ENCODE measurements at places on chromosomes 7 and 10.

GRCh38 chr10:36450380-36450779, 675.0 kb upstream of the ANKRD30A start:
- DNase-seq: peak; percentile 53

GRCh38 chr10:113613977-113614690, 49.7 kb downstream of the NRAP start:
- no peak for DNase-seq

GRCh38 chr7:152344253-152344652, 91.5 kb downstream of the KMT2C start:
- DNase-seq: peak; percentile 6

- DNase-seq: peak; percentile 92
Observed at GRCh38 chr10:119521443-119522204, 20.9 kb downstream of the RGS10 start.

GRCh38 chr7:9870674-9871073, 1103.0 kb upstream of the PHF14 start:
- no peak for DNase-seq

GRCh38 chr7:1426474-1426873, 32.8 kb downstream of the MICALL2 start:
- DNase-seq: no peak

- no peak for DNase-seq
Observed at GRCh38 chr7:155974186-155974897, 162.1 kb upstream of the SHH start.

- no peak for DNase-seq
Observed at GRCh38 chr10:12547301-12547771, 198.0 kb downstream of the CAMK1D start.

DNA sequence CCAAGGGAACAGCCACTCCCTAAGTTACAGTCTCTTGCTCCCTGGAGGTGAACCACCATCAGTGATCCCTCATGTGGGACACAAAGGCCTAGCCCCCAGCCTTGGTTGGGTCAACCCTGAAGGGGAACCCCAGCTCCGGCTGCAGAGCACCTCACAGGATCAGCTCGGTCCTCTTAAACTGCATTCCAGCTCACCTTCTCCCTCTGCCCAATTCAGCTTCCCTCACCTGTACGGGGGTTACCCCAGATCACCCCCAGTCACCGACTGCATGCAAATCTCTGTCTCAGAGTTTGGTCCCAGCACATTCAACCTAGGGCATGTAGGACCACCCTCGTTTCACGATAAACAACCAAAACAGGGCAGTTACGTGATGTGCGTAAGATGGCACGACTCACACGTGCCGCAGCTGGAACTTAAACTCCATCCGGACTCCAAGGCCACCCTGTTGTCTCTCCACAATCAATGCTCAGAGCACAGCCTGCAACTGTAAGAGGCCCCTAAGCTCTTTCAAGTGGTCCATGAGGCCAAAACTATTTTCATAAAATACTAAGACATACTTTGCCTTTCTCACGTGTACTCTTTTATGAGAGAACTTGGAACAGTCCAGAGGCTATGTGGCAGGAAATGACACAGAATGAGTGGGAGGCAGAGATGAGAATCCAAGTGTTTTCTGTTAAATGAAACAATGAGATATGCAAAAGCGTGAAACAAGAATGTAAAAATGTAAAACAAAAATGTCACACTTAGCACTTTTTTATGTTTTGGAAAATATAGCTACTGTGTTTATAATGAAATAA, 285.2 kb downstream of the PTPRN2 start:
- no peak for DNase-seq

DNA sequence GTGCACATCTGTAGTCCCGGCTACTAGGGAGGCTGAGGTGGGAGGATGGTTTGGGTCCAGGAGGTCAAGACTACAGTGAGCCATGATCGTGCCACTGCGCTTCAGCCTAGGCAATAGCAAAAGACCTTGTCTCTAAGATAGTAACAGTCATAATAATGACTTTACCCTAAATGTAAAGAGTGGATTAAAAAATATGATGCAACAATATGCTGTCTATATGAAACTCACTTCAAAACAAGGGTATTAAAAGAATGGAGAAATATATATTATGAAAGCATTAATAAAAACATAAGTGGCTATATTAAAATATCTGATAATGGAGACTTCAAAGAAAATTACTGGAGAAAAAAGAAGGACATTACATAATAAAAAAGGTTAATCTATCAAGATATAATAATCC, 5.7 kb downstream of the GNA12 start:
- no peak for DNase-seq

- peak; percentile 32 for DNase-seq
Observed at GRCh38 chr7:149670288-149670687, 103.1 kb downstream of the ZNF467 start.

DNA sequence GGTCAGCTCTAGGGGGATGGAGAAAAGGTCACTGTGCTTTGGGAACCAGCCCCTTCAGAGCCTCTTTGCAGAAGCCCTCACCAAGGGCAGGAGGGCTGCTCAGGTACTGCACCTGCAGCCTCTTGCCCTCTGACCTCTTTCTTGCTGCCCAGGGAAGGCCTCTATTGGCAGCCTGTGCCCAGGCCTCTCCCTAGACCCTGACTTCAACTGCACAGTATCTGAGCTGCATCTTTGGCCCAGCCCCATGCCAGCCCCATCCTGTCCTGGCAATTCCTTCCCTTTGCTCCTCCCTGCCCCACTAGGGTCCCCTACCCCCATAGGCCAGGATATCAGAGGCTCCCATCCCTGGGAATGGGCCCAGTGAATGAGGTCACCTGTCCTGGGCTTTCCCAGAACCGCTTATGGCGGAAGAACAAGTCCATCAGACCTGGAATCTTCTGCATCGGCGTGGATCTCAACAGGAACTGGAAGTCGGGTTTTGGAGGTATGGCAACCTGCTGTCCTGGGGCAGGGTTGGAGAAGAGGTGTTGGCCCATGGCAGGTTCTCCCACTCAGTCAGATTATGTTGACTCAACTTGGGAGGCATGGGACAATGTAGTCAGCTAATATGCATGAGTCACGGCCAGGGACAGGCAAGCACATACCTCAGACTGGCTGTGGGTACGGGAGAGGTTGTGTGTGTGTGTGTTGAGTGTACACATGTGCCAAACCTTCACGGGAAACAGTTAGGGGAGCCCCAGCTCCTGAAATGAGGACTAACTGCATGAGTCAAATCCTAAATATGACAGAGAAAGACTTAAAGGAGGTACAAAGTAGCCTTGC, 17.1 kb upstream of the CPA1 start:
- DNase-seq: peak; percentile 98

GRCh38 chr7:158682456-158682855, 22.1 kb downstream of the NCAPG2 start:
- no peak for DNase-seq

GRCh38 chr10:70650104-70650503, 22.2 kb upstream of the ADAMTS14 start:
- no peak for DNase-seq

GRCh38 chr7:127290801-127291361, 38.1 kb upstream of the GRM8 start:
- DNase-seq: no peak

DNA sequence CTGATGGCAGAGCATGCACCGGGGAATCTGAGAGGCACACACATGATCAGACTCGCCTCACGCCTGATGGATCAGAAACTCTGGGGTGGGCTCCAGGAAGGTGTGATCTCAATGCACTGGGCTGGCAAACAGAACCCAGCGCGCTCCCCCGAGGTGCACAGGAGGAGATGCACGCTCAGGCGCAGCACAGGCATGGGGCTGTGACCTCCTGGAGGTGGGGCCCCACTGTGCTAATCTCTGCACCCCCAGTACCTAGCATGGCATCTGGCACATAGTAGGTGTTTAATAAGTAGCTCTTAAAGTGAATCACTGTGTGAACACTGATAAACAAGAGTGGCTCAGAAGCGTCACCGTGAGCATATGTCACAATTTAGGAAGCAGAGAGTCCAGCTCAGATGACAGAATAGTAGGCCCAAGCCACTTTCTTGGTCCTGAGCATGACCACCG, 57.9 kb downstream of the PROSER2 start:
- no peak for DNase-seq

- DNase-seq: no peak
Observed at GRCh38 chr7:138247568-138248333, 171.5 kb downstream of the AKR1D1 start.

- no peak for DNase-seq
Observed at GRCh38 chr7:105590793-105591192, 9.5 kb upstream of the EFCAB10 start.

- peak; percentile 57 for DNase-seq
Observed at GRCh38 chr7:42093349-42093905, 143.6 kb downstream of the GLI3 start.

DNA sequence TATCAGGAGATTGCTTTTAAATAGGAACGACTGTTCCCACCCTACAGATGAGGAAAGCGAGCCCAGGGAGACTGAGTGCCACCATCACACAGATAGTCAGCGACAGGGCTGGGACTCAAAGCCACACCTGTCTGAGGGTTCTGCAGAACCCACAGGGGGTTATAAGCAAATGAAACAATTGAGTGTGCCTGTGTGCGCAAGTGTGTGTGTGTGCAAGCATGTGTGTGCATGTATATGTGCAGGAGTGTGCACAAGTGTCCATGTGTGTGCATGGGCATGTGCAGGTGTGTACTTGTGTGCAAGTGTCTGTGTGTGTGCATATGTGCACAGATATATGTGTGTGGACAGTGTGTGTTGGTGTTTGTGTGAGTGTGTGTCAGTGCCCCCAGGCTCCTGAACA, 280.2 kb downstream of the GRID1 start:
- no peak for DNase-seq

- DNase-seq: peak; percentile 28
Observed at GRCh38 chr7:103343758-103344452, 662 bp downstream of the DNAJC2 start.
